ENCODE measurements at places on chromosomes 16 and 17. TPM values are rescaled to one million over a fixed set of nuclear protein-coding genes. Genes with fewer than 3 reads are reported as not detected.
A peak's percentile ranks its signal among the peaks of the same experiment; 100 is the strongest.

The OMG gene
- total RNA-seq: not detected

The C1QL1 gene
- 2.5 TPM for total RNA-seq

The SYNGR3 gene
- total RNA-seq: 3.3 TPM

The NTN1 gene
- total RNA-seq: 0.86 TPM

- H3K36me3 ChIP-seq: peaks cover 2% of the 10 kb centered on the region
- DNase-seq: no peak
- H3K4me1 ChIP-seq: peaks cover 40% of the 10 kb centered on the region
- H3K27ac ChIP-seq: peak overlapping the region; percentile 73
- no peak overlapping the region for H3K4me3 ChIP-seq
These were observed 34.9 kb downstream of the ARHGAP17 start for GRCh38 chr16:24980077-24980793.

DNA sequence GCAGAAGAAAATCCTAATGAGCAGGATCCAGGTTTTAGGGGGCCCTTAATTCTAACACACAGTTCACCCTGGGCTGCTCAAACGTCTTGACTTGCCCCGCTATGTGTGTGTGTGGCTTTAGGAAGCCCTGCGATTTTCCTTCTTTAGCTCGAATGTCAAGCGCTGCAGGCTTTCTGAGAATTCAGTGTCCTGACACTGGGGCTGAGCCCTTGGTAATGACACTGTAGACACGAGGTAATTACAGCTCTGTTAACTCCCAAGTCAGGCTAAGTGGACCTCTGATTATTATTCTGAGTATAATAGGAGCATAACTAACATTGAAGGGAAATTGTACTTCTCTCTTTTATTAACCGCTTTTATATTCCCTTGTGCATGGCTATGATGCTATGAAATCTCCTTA, 202.1 kb downstream of the RBFOX1 start:
- H3K4me3 ChIP-seq: no peak overlapping the region
- H3K27ac ChIP-seq: no peak overlapping the region
- DNase-seq: no peak

GRCh38 chr17:40915199-40915661, 22.2 kb downstream of the KRT23 start:
- no peak for DNase-seq
- H3K4me1 ChIP-seq: peaks cover 30% of the 10 kb centered on the region
- no peaks in the 10 kb centered on the region for H3K27me3 ChIP-seq
- no peak overlapping the region for H3K4me3 ChIP-seq
- peak overlapping the region; percentile 45 for H3K27ac ChIP-seq

Data from Caco-2 (cell line).